ENCODE measurements at places on chromosomes 5 and 9. TPM values are rescaled to one million over a fixed set of nuclear protein-coding genes. Genes with fewer than 3 reads are reported as not detected.

STC2 gene
- 13.7 TPM for total RNA-seq

ARL10 gene
- 12.2 TPM for total RNA-seq

OR13J1 gene
- not detected for total RNA-seq

DNA sequence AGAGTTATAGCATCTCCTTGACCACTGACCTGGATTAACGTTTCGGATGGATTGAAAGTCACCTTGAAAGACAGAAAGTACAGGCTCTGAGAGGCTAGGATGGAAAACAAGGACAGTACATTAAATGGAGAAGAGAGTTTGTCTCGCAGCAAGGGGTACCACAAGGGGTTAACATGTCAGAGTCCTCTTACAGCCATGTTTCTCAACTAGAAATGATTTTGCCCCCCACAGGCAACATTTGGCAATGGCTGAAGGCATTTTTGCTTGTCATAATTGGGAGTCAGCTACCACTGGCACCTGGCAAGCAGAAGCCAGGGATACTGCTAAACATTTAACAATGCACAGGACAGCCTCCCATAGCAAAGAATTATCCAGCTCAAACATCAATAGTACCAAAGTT, 90.8 kb upstream of the EQTN start:
- H3K36me3 ChIP-seq: no peaks in the 10 kb centered on the region
- H3K27me3 ChIP-seq: no peaks in the 10 kb centered on the region
- no peaks in the 10 kb centered on the region for H3K4me1 ChIP-seq
- no peak overlapping the region for H3K4me3 ChIP-seq
- H3K27ac ChIP-seq: no peak overlapping the region
- no peak for DNase-seq

GRCh38 chr5:133427121-133427777, 185.1 kb downstream of the FSTL4 start:
- no peak overlapping the region for H3K4me3 ChIP-seq
- peaks cover 10% of the 10 kb centered on the region for H3K4me1 ChIP-seq
- no peak for DNase-seq
- no peak overlapping the region for H3K27ac ChIP-seq

- no peak overlapping the region for H3K4me3 ChIP-seq
- H3K36me3 ChIP-seq: no peaks in the 10 kb centered on the region
- DNase-seq: no peak
- no peak overlapping the region for H3K27ac ChIP-seq
These were observed 73.0 kb upstream of the PAPPA start for GRCh38 chr9:116080561-116080960.

DNA sequence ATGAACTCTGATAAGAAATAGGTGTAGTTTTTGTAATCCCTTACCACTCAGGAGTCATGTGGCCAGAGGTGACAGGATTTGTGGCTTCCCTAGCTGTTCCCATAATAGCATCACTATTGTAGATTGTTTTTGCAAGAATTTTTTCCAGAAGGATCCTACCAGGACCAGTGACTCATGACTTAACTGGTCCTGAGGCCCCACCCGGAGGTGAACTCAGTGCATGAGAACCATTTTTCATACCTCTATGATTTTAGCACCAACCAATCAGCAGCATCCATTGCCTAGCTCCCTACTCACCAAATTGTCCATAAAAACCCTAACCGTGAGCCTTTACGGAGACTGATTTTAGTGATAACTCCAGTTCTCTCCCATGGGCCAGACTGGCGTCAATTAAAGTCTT, 484.8 kb downstream of the PSAT1 start:
- H3K27me3 ChIP-seq: no peaks in the 10 kb centered on the region
- no peak overlapping the region for H3K27ac ChIP-seq
- no peak for DNase-seq

- H3K36me3 ChIP-seq: no peaks in the 10 kb centered on the region
- H3K27ac ChIP-seq: no peak overlapping the region
- no peak for DNase-seq
- H3K4me1 ChIP-seq: no peaks in the 10 kb centered on the region
- H3K27me3 ChIP-seq: no peaks in the 10 kb centered on the region
- no peak overlapping the region for H3K4me3 ChIP-seq
These were observed 233.2 kb downstream of the SPATA31A1 start for GRCh38 chr9:39588500-39589137.

- H3K27me3 ChIP-seq: no peaks in the 10 kb centered on the region
- no peak overlapping the region for H3K4me3 ChIP-seq
- no peak overlapping the region for H3K27ac ChIP-seq
- no peak for DNase-seq
- peaks cover 9% of the 10 kb centered on the region for H3K4me1 ChIP-seq
These were observed 348.7 kb downstream of the MAN2A1 start for GRCh38 chr5:110038297-110038997.

- H3K27me3 ChIP-seq: no peaks in the 10 kb centered on the region
- DNase-seq: no peak
- H3K36me3 ChIP-seq: no peaks in the 10 kb centered on the region
- H3K27ac ChIP-seq: no peak overlapping the region
- H3K4me1 ChIP-seq: no peaks in the 10 kb centered on the region
- H3K4me3 ChIP-seq: no peak overlapping the region
These were observed 1696.0 kb downstream of the MAT2B start for GRCh38 chr5:165201369-165201768.

- peaks cover 11% of the 10 kb centered on the region for H3K27me3 ChIP-seq
- no peaks in the 10 kb centered on the region for H3K36me3 ChIP-seq
- H3K4me1 ChIP-seq: peaks cover 8% of the 10 kb centered on the region
- DNase-seq: no peak
- H3K27ac ChIP-seq: no peak overlapping the region
These were observed 32.6 kb upstream of the SLC6A19 start for GRCh38 chr5:1168796-1169195.

- DNase-seq: no peak
- H3K4me1 ChIP-seq: peaks cover 12% of the 10 kb centered on the region
- H3K4me3 ChIP-seq: no peak overlapping the region
- H3K36me3 ChIP-seq: no peaks in the 10 kb centered on the region
- H3K27me3 ChIP-seq: no peaks in the 10 kb centered on the region
These were observed 10.0 kb upstream of the TCOF1 start for GRCh38 chr5:150347451-150347850.

DNA sequence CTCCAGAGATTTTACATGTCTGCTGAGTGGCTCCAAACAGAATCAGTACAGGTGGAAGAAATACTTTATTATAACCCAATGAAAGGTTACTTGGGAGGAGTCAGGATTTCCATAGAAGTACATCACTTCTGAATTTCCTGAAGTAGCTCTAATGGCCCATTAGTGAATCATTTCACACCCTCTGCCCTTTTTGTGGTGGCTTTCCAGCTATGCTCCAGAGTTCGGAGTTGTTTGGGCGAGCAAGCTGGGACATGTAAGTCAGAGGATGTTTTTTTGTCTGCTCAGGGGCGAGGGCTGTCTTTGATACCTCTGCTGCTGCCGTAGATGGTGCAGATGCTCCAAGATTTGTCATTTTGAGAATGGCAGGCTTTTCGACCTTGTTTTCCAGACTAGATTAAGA, 226.1 kb downstream of the GOLPH3 start:
- H3K4me1 ChIP-seq: no peaks in the 10 kb centered on the region
- no peak for DNase-seq
- H3K27ac ChIP-seq: no peak overlapping the region
- H3K4me3 ChIP-seq: no peak overlapping the region
- H3K36me3 ChIP-seq: no peaks in the 10 kb centered on the region
- H3K27me3 ChIP-seq: no peaks in the 10 kb centered on the region

All from activated CD4-positive, alpha-beta memory T cell treated with anti-CD3 and anti-CD28 coated beads for 36 hours (primary cell).